ENCODE measurements at places on chromosomes 3 and 15. TPM values are rescaled to one million over a fixed set of nuclear protein-coding genes. Genes with fewer than 3 reads are reported as not detected.

CCDC33 gene
- not detected for total RNA-seq

PDZRN3 gene
- 41.9 TPM for total RNA-seq

CADPS gene
- total RNA-seq, result 67.6 TPM

NR2F2 gene
- 13.5 TPM for total RNA-seq

TUSC7 gene
- total RNA-seq, result not detected

KIF15 gene
- total RNA-seq, result 0.78 TPM

ROBO2 gene
- 1.3 TPM for total RNA-seq

MYL3 gene
- total RNA-seq, result not detected

DPPA4 gene
- total RNA-seq, result not detected

CHP1 gene
- 87.9 TPM for total RNA-seq

Data from body of pancreas (tissue), 4 donors.